ENCODE measurements at places on chromosomes 11 and 22. TPM values are rescaled to one million over a fixed set of nuclear protein-coding genes. Genes with fewer than 3 reads are reported as not detected.

The OR8D4 gene
- total RNA-seq, result not detected

The TMA7B gene
- total RNA-seq, result 2.3 TPM

The LARGE2 gene
- 1.1 TPM for total RNA-seq

The APOA5 gene
- total RNA-seq, result not detected

The FAM83F gene
- 2.0 TPM for total RNA-seq

The HEPHL1 gene
- total RNA-seq, result not detected
